Motor neuron (in vitro differentiated cells): ENCODE measurements at places on chromosomes 1 and 21.

GRCh38 chr1:167861664-167862381, 52.1 kb downstream of the ADCY10 start:
- ATAC-seq: no peak

DNA sequence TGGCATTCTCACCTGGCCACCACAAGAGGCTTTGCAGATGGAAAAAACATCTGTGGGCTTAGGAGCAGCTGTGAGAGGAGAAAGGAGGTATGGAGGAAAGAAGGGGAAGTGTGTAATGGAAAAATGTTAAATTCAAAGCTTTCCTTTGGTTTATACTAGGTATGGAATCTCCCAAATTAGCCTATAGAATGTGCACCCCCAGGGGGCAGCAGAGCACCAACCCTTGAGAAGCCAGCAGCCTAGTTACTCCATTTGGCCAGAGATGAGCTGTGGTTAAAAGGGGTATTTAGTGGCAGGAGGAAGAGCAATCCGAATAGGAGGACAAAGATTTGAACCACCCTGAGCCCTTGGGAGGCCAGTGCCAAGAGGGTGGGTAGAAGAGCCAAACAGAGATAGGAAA, 97.5 kb upstream of the CTTNBP2NL start:
- no peak for ATAC-seq

DNA sequence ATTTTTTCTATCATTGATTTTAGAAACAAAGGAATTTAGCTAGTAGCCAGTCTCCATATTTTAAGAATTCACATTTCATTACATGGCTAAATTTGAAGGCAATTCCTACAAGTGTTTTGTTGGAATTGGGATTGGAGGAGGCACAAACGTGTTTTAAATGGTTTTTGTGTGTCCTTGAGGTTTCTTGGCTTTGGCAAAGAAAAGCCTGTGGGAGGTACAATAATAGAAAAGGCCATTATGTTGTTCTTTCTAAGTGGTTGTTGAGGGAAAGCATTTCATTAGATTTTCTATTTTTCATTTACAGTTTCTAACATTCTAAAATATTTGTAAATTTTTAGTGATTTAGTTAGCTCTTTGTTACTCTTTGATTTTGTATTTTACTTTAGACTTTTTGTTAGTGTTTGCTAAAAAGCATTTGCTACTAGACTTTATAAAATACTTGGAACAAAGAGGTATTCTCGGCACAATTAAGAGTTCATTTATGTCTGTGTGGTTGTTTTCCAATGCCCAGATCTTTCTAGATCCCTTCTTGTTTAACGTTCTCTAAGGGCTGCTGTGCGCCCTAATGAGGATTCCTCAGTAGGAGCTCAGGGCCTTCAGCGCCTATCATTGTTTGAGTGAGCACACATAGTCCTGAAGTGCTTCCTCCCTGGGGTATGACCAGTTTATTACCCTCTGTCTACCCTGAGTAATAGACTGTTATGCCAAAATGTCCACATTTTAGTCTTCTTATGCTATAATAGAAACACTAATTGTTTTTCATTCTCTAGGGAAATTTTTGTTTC, 70.0 kb upstream of the KIAA1614 start:
- peak; percentile 57 for ATAC-seq

- no peak for ATAC-seq
Observed at GRCh38 chr1:9824702-9825089, 931 bp upstream of the CLSTN1 start.

GRCh38 chr1:238581332-238581731, 690.6 kb upstream of the ZP4 start:
- ATAC-seq: no peak

- no peak for ATAC-seq
Observed at GRCh38 chr1:208004851-208005250, 93.9 kb upstream of the CD34 start.

DNA sequence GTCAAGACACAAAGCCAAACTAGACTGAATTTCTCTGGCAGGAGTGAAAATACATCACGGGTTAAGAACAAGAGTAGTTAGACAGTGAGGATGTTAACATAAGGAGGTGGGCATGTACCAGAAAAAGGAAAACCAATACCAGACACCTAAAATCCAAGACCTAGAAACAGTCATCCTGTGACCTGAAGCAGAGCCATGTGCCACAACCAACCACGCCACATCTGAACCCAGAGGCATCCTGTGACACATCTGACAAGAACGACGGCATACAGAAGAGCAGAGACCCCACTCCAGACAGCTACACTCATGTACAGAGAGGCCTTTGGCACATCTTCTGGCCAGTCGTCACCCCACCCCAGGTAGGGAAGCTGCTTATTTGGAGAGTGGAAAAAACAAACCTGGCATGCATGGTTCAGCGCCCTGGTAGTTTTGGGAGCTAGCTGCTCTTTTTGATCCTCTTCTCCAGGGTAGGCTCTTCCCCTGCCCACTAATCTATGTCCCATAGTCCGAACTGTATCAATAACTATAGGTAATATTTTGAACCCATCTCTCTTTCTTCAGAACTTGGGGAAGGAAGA, 72.1 kb downstream of the SLC45A1 start:
- ATAC-seq: no peak

DNA sequence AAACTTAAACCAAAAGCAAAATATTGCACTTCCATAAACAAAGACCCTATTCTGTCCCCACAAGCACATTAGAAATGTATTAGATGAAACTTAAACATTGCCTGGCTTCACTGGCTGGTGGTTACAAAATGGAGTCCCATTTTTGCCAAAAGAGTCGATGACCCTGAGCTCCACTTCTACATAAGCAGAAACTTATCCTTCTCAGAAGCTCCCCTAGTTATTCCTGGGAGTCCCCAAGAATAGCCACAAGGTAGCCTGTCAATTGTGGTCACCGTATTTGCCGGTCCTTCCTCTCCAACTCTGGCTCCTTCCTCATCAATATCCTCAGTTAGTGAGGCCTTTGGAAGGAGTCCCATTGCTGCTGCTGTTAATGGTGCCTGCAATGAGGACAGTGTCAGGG, 37.3 kb downstream of the CDCP2 start:
- no peak for ATAC-seq

- no peak for ATAC-seq
Observed at GRCh38 chr1:11903210-11903609, 23.0 kb downstream of the KIAA2013 start.

DNA sequence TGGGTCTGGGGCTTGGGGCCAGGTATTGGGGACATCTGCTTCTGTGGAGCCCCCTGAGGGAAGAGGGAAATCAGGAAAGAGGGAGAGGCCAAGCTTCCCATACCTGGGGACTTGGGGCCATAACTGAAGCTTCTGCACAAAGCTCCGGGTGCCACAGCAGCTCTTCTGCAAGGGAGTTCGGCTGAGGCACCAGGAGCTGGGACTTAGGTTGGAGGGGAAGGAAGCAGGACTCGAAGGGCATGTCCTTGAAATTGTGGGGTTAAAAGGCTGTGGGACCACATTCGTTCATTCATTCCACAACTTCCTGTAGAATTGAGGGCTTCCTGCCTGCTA, 1.7 kb upstream of the EPS8L3 start:
- no peak for ATAC-seq

DNA sequence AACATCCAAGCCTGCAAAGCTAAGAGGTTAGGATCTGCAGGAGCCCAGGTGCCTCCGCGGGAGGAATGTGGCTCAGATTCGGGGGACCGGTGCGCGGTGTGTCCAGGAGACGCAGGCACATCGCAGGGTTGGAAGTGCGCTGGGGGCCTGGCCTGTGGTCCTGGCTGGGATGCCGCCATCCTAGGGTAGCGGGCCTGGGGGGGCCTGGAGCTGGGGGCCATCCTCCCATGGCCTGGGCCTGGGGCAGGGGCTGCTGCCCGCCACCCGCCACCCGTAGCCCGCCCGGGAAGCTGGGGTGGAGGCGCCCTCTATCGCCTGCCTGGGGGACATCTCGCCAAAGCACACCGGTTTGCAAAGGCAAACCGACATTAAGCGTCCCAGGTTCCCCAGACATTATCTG, 170.6 kb upstream of the ARHGEF16 start:
- ATAC-seq: no peak

GRCh38 chr21:25904044-25904695, 169.4 kb downstream of the GABPA start:
- ATAC-seq: no peak

DNA sequence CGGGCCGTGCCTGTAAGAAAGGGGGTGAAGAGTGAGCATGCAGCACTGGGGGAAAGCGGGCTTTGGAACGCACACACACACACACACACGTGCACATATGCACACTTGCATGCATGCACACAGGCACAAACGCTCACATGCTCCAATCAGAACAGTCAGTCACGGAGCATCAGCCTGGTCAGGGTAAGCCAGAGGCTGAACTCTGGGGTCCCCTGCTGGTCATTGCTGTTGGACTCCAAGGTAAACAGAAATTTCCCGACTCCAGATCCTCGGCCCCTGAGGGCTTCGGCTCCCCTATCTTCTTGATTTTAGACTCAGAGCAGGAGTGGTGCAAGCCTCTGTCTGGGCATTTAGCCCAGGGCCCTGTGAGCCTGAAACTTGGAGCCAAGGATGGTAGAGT, 54.2 kb downstream of the SYT2 start:
- ATAC-seq: peak; percentile 85

GRCh38 chr1:94395748-94396309, 22.4 kb upstream of the ABCD3 start:
- no peak for ATAC-seq

GRCh38 chr1:170620164-170620563, 43.8 kb upstream of the PRRX1 start:
- no peak for ATAC-seq

DNA sequence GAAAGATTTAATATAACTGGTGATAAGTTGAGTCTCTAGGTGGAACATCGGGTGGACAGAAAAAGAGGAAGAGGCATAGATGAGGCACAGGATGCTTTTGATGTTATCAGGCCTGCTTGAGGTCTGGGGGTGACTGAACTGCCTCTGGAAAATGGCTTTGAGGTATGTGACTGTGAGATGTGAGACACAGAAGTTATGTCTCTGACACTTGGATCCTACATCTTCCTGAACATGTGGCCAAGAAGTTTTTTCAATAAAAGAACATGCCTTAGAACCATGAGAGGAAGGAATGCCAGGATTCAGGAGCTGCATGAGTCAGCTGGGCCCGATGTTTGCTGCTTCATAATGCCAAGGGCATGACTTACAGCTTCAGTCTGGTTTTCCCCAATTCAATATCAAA, 11.5 kb upstream of the AIM2 start:
- no peak for ATAC-seq

DNA sequence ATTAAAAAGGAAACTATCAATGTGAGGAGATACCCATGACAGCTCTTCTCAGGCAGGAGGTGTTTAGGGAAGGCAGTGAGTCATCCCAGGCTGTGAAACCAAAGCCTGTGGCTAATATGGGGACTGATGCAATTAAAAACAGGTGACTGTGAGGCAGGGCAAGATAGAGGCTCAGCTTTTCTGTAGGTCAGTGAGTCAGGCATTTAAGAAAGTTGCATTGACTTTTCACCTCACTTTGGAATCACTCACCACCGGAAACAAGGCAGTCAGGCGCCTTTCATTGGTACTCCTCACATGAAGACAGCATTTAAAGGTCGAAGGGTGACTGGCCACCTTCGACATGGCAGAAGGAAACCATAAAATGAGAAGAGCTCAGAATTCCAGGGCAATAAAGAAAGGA, 54.5 kb downstream of the PAPPA2 start:
- ATAC-seq: no peak

DNA sequence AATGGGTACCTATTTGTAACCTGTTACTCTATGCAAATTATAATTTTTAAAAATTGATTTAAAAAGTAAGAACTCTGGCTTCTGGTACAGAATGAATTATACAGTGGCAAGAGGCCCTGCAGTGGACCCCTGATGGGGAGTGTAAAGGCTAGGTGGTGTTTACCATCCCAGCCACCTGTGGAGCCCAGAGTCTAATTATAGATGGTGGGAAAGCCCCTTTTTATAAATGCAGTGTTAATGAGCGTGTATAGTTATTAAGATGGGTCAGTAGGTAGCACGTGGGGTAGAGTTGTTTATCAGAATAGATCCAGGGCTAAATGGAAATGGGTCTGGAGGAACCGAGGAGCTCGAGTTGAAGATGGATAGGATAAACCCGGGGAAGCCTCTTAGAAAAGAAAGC, 13.9 kb upstream of the PRELP start:
- no peak for ATAC-seq
